NCI-H187 treated with DMSO at 0.1 percent for 48 hours (cell line): ENCODE measurements at places on chromosomes 7 and 10.

GRCh38 chr10:3857318-3857717, 72.3 kb upstream of the KLF6 start:
- no peak for DNase-seq

DNA sequence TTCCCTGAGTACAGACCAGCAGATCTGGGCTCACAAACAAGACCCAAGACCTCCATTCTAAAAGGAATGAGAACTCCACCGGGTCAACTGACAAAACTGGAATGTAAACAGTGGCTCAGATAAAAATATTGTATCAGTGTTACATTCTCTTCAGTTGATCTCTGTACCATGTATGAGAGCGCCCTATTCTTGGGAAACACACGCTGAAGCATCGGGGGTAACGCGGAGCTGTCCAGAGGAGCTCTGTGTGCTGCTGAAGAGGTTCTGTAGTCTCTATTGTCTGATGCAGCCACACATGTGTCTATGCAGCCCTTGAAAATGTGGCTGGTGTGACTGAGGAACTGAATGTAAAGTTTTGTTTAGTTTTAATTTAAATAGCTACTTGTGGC, 39.7 kb downstream of the HIPK2 start:
- DNase-seq, result no peak

- DNase-seq, result no peak
Observed at GRCh38 chr10:6487920-6488319, 92.2 kb downstream of the PRKCQ start.

DNA sequence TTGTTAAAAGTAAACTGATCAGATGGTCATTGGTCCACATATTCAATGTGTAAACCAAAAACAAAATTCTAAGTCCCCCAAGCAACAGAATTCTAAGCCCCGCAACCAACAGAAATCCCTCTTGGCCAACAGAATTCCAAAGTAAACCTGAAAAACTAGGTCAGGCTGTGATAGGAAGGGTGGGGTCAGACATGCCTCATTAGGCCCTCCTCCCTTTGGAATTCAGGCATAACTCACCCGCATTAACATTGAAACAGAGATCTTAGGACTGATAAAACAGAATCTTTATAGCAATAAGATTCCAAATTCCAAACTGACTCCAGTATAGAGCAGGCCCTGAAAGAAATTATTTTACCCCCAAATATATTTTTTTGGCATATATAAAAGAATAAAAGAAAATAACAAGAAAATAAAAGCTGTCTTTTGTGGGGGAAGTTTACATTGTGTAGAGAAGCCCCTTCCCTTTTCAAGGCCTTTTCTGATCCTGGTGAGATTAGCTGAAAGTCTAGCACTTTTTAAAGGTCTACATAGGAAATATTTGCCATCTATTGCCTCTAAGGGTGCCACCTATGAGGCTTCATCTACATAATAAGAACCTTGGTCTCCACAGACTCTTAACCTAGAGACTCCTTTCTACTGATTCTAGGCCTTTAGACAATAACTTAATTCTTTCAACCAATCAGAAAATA, 30.5 kb downstream of the GNAT3 start:
- no peak for DNase-seq
